Brain (organoid and tissue), 16 donors: ENCODE measurements at places on chromosomes 1 and 21. TPM values are rescaled to one million over a fixed set of nuclear protein-coding genes. Genes with fewer than 3 reads are reported as not detected.

Gene NPL
- 3.2 TPM for polyA plus RNA-seq

Gene GOLT1A
- polyA plus RNA-seq = 4.5 TPM

DNA sequence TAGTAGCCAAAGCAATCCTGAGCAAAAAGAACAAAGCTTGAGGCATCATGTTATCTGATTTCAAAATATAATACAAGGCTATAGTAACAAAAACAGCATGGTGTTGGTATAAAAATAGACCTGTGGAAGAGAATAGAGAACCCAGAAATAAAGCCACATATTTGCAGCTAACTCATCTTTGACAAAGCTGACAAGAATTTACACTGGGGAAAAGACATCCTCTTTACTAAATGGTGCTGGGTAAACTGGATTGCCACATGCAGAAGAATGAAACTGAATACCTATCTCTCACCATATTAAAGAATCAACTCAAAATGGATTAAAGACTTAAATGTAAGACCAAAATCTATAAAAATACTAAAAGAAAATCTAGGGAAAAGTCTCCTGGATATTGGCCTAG lies 59.5 kb upstream of the CD55 start:
- no peak for DNase-seq

- DNase-seq = no peak
These were observed 56.1 kb downstream of the SMYD2 start for GRCh38 chr1:214337015-214337414.

DNA sequence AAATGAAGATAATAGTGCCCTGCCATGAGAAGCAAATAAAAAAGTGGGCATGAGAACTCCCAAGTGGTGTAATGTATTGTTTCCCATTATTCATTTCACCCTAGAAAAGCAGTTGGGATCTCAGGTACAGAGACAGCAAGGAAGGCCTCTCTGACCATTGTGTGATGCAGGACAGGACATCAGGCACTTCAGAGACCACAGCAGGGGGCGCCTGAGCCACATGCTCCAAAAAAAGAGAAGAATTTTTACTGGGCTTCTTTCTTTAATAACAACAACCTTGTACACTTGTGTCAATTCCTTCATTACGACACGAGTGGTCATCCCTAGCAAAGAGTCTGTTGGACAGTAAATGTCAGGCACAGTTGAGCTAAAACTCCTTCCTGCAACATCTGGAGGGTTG lies 533.3 kb downstream of the OMA1 start:
- no peak for DNase-seq

DNA sequence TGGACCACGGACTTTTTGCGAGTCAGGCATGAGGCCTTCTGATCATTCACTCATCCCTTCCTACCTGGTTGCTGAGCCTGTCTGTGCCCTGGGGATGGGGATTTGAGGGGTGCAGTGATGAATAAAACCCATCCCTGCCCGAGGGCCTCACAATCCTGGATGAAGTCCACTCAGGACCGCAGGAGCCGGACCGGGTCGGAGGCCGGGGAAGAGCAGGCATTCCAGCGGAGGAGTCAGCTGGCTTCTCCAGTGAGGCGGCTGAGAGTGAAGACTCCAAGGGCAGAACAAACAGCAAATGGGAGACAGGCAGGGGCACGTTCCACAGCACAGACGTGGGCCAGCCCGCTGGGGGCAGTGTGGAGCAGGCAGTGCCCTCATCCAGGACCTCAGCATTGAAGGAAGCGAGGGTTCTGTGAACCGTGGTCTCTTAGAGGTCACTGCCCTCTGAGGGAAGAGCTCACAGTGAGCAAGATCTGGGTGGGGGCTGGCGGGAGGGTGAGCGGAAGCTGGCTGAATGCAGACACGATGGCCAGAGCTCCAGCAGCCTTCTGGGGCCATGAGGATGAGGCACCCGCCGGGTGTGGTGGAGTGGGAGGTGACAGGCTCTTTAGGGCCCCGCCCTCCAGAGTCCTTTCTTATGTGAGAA lies 10.9 kb upstream of the LRRC3 start:
- DNase-seq = no peak

- no peak for DNase-seq
These were observed 3.2 kb downstream of the TNN start for GRCh38 chr1:175070818-175071217.

DNA sequence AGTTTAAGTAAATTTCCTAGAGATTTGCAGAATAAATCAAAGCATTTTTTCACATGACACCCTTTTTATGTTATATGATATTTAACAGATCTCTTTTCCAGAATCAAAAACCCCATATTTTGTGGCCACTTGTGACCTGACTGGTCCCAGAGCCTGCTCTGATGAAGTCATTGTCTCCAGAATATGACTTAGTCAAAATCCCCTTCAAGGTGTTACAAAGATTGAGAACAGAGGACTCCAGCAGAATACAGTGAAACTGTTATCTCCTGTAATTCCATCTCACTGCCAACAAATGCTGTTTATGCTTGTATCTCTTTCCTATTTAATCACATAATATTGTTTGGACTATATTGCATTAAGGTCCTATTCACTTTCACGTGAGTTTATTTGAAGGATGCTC lies 25.6 kb downstream of the RGS1 start:
- no peak for DNase-seq
